ENCODE measurements at places on chromosomes 1 and 21. TPM values are rescaled to one million over a fixed set of nuclear protein-coding genes. Genes with fewer than 3 reads are reported as not detected.

GRCh38 chr1:38006008-38006828 lies 904 bp upstream of the FHL3 start:
- peak overlapping the region; percentile 85 for H3K4me3 ChIP-seq
- H3K27ac ChIP-seq: peak overlapping the region; percentile 72
- H3K27me3 ChIP-seq: no peaks in the 10 kb centered on the region
- DNase-seq: no peak
- H3K4me1 ChIP-seq: peaks cover 22% of the 10 kb centered on the region

DNA sequence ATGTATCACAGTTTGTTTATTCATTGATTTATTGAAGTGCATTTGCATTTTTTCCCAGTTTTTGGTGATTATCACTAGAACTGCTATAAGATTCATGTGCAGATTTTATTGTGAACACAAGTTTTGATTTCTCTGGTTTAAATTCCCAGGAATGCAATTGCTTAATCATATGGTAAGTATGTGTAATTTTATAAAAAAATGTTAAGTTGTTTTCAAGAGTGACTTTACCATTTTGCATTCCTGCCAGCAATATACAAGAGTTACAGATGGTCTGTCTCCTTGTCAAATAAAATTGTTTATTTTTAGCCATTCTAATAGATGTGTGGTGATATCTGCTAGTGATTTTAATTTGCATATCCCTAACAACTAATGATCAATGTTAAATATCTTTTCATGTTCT lies 127.3 kb upstream of the APP start:
- no peak overlapping the region for H3K4me3 ChIP-seq
- no peaks in the 10 kb centered on the region for H3K4me1 ChIP-seq
- no peaks in the 10 kb centered on the region for H3K36me3 ChIP-seq
- no peaks in the 10 kb centered on the region for H3K27me3 ChIP-seq

DNA sequence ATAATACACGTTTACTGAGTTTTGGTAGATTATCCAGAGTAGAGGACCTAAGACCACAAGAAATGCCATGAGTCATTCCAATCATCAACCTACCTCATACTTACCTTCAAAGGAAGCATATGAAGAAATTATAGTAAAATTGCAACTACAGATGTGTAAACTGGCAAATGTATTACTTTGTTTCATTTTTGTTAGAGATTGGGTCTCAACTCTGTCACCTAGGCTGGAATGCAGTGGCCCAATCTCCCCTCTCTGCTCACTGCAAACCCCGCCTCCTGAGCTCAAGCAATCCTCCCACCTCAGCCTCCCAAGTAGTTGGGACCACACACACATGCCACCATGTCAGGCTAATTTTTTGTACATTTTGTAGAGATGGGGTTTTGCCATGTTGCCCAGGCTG lies 5.2 kb downstream of the TMCO1 start:
- H3K4me3 ChIP-seq: no peak overlapping the region
- H3K27me3 ChIP-seq: no peaks in the 10 kb centered on the region

DNA sequence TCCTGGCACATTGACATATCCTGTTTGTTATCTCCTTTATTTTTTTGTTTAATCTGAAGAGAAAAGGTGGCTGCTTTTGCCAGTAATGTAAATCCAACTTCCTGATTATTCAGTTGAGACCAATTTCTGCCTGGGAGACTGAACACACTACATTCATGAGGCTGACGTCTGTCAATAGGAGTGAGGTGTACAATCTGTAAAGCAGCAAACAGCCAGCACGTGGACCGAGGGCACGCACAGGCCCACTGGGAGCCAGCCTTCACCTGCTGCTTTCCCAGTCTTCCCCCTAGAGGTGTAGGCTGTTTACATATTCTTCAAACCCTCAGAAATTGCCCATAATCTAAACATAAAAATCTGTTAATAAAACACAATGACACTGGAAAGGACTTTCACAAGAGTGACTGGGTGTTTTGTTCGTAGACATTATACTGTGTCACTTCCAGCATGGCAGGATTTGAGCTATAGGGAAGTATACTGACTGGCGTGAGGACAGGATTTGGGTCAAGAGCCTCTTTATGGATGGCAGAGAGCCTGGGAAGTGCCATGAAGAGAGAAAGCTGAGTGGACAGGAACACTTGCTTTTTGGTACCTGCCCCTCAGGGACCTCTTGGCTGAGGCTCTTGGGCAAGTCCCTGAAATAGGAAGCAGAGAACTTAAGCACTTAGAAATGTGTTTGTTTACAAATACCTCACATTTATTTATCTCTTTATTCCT lies 552.9 kb upstream of the CAMK1G start:
- H3K27me3 ChIP-seq: no peaks in the 10 kb centered on the region
- H3K36me3 ChIP-seq: no peaks in the 10 kb centered on the region
- DNase-seq: no peak
- H3K4me1 ChIP-seq: no peaks in the 10 kb centered on the region

DNA sequence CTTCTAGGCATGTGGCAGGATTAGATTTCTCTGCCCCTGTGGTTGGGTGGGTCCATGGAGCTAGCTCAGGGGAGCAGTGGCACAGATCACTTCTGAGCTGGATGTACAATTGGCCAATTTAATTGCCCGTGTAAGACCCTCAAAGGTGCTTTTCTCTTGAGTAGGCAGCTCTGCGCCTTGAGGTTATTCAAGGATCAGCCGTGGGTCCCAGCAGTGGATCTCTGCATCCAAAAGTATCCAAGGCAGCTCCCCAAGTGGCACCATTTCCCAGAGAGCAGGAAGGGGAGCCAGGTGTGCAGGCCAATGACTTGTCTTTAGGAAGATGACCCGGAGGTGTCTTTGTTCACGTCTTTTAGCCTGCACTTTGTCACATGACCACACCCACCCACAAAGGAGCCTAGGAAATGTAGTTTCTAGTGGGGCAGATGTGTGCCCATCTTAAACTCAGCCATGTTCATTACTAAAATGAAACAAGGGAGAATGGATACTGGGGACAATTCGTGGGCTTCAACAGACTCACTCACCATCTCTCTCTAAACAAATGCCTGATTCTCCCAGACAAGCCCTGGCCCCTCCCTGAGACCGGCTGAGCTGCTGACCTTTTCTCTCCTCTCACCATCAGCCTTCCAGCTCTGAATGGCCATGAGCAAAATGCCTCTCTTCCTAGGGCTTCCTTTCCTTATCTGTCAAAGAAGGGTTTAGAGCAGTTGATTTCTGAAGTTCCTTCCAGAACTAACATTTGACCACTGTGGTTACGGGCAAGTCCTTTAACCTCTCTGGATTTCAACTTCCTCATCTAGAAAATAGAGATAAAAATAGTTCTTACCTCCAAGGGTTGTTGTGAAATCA lies 41.4 kb upstream of the TENT5C start:
- no peak overlapping the region for H3K27ac ChIP-seq
- no peaks in the 10 kb centered on the region for H3K36me3 ChIP-seq
- no peak for DNase-seq
- peaks cover 15% of the 10 kb centered on the region for H3K4me1 ChIP-seq

DNA sequence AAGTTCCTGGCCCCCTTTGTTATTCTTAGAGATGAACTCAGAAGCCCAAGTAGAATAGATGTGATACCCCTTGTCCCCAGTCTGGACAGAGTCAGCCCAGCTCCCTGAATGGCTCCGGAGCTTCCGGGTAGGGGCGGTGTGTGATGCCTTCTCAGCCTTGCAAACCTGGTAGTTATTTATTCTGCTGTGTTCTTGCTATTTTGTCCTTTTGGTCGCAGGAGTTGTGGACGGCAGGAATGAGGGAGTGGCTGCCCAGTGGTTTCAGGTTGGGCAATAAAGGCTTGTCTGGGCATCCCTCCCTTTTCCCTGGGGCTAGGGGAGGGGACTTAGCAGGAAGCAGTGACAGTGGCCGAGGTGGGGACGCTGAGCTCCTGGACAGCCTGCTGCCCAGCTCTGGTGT lies 2.8 kb downstream of the PTPRU start:
- H3K27me3 ChIP-seq: no peaks in the 10 kb centered on the region
- H3K4me1 ChIP-seq: peaks cover 18% of the 10 kb centered on the region
- no peak overlapping the region for H3K4me3 ChIP-seq
- H3K27ac ChIP-seq: peak overlapping the region; percentile 88
- peak; percentile 83 for DNase-seq

DNA sequence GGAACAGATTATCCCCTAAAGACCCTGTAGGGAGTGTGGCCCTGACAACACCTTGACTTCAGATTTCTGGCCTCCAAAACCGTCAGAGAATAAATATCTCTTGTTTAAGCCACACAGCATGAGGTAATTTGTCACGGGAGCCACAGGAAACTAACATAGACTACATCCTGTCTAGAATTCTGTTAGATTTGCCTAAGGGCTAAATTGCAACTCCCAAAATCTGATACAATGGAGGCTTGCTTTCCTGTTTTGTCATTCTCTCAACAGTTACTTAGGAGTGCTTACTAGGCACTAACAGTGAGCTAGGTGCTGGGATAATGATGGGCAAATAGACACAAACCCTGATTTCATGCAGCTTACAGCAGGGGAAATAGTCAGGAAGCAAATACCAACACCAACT lies 141.6 kb downstream of the MIS18A start:
- H3K4me1 ChIP-seq: peaks cover 10% of the 10 kb centered on the region
- no peaks in the 10 kb centered on the region for H3K27me3 ChIP-seq
- no peaks in the 10 kb centered on the region for H3K36me3 ChIP-seq

DNA sequence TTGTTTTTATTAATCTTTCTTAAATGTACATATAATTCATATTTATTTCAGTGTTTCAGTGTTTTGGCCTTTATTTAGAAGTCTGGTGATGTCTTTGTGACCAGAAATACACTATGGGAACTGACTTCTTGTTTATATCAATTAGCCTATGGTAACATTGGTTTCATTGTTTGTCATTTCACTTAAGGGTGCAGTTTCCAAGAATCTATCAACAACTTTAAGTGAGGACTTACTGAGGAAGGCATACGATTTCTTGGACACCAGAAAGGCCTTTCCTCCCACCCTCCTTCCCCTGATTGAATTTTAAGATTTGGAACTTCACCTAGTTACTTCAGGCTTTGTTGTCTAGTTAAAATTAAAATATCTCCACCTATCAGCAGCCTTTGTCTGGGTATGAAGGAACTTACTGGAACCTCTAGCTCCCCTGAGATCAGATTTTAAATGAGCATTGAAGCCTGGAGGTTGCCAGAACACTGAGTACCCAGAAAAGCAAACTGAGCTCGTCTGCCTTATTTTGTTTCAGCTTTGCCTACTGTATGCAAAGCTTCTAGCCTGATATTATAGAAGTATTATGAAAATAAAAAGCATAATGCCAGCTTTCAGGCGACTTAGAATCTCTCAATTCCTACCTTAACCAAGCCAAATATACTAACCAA lies 34.2 kb downstream of the HLCS start:
- no peak overlapping the region for H3K4me3 ChIP-seq
- H3K36me3 ChIP-seq: no peaks in the 10 kb centered on the region
- peaks cover 7% of the 10 kb centered on the region for H3K4me1 ChIP-seq
- H3K27ac ChIP-seq: no peak overlapping the region

DNA sequence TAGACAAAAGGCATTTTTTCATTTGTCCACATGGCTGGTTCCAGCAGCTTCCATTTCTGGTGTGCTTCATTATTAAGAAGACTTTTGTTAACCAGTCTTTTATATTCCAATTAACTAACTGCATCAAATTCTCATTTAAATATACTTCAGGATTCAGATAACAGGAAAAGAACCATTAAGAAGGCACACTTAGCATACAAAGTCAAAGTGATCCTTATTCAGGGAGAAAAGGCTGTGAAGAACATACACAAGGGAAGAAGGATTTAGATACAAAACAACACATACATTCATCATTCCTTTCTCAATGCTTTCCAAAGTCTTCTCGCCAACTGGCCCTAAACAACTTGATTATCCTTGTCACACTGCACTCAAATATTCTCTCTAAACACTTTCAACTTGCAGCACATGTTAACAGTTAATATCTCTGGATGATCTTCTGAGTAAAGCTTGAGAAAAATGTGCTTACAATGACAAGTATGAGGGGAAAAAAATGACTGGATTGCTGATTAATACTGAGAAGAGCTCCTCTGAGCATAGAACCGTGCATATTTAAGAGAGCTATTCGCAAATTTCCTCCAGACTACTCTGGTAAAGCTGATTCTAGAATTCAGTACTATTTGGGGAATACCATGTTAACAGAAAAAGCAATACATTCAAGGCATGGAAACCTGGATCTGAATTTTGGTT lies 225.2 kb upstream of the TNR start:
- peak; percentile 3 for DNase-seq
- no peaks in the 10 kb centered on the region for H3K4me1 ChIP-seq
- H3K36me3 ChIP-seq: no peaks in the 10 kb centered on the region
- H3K4me3 ChIP-seq: no peak overlapping the region

- no peaks in the 10 kb centered on the region for H3K4me1 ChIP-seq
- no peak overlapping the region for H3K27ac ChIP-seq
- peaks cover 67% of the 10 kb centered on the region for H3K27me3 ChIP-seq
Observed at GRCh38 chr1:197928849-197929336, 11.7 kb downstream of the LHX9 start.

- H3K36me3 ChIP-seq: no peaks in the 10 kb centered on the region
- H3K27me3 ChIP-seq: no peaks in the 10 kb centered on the region
- peaks cover 14% of the 10 kb centered on the region for H3K4me1 ChIP-seq
- peak overlapping the region; percentile 97 for H3K27ac ChIP-seq
- DNase-seq: no peak
- no peak overlapping the region for H3K4me3 ChIP-seq
Observed at GRCh38 chr1:37947364-37947763, 511 bp upstream of the INPP5B start.

DNA sequence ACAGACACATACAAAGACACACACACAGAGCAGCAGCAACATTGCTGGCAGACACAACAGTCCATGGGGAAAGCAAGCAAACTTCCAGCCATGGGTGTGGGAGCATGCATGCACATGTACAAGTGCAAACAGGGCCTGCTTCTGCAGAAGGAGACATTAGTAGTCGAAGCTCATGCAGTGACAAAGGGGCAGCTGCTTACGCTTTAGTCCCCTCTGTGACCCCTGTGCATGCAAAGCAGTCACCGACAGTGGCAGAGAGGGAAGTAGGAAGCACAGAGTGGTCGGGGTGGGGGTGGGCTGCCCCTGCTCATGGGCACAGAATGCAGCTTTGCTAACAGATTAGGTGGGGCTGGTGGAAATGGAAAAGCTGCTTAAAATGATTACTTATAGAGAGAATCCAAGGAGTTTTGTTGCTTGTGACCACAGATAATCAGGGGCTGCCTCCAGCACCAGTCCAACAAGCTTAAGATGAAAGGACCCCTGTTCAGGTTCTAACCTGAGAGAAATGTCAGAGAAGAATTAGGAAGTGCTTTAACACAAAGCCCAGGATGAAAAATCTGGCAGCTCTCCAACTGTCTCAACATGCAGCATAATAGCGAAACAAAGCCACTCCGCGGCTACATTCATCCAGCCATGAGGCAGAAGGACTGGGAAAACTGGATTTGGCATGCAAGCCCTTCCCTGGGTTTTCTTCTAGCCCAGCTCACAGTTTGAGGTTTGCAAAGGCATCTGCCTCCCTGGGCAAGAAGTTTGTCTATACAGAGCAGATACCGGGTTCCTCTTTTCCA lies 378.9 kb downstream of the KCNH1 start:
- no peaks in the 10 kb centered on the region for H3K36me3 ChIP-seq
- no peak overlapping the region for H3K27ac ChIP-seq
- peak; percentile 56 for DNase-seq
- no peak overlapping the region for H3K4me3 ChIP-seq
- H3K27me3 ChIP-seq: peaks cover 5% of the 10 kb centered on the region
- H3K4me1 ChIP-seq: no peaks in the 10 kb centered on the region

- no peak overlapping the region for H3K4me3 ChIP-seq
- no peaks in the 10 kb centered on the region for H3K36me3 ChIP-seq
- H3K4me1 ChIP-seq: no peaks in the 10 kb centered on the region
- H3K27ac ChIP-seq: no peak overlapping the region
- DNase-seq: no peak
Observed at GRCh38 chr1:89484092-89485038, 40.3 kb upstream of the LRRC8B start.

The HEYL gene
- 10.9 TPM for total RNA-seq

The CDKN2C gene
- 2.8 TPM for total RNA-seq

The BATF3 gene
- total RNA-seq: not detected

The G0S2 gene
- 38.3 TPM for total RNA-seq

The RPS6KA1 gene
- total RNA-seq: 36.2 TPM

The SLAMF9 gene
- not detected for total RNA-seq

The EIF4G3 gene
- 48.5 TPM for total RNA-seq

The CRYAA gene
- not detected for total RNA-seq

The SRP9 gene
- total RNA-seq: 445 TPM
